ENCODE measurements at places on chromosomes 16 and 17.

- no peak for DNase-seq
These were observed 13.4 kb upstream of the TAC4 start for GRCh38 chr17:49861150-49861884.

GRCh38 chr17:40450175-40450574 is 6.9 kb downstream of the IGFBP4 start:
- DNase-seq = no peak

- DNase-seq = no peak
These were observed 272.8 kb upstream of the XYLT1 start for GRCh38 chr16:17743578-17743977.

DNA sequence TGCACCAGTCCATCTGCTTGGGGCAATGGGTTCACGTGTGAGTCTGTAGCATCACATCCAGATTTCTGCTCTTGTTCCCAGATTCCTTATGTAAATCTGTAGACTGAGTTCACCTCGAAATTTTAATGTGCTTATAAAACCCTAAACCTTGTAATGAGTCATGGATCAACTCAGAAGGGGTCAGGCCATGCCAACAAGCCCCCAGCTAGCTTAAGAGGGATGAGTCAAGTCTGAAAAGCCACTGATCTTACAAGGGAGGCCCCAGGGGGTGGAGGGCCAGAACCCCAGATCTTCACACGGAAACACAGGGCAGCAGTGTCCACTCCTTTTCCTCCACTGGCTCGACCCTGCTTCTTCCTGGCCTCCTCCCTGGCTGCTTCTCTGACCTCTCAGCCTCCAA is 399.1 kb upstream of the CDH5 start:
- no peak for DNase-seq

- no peak for DNase-seq
These were observed 28.1 kb downstream of the BBS2 start for GRCh38 chr16:56491657-56492261.

DNA sequence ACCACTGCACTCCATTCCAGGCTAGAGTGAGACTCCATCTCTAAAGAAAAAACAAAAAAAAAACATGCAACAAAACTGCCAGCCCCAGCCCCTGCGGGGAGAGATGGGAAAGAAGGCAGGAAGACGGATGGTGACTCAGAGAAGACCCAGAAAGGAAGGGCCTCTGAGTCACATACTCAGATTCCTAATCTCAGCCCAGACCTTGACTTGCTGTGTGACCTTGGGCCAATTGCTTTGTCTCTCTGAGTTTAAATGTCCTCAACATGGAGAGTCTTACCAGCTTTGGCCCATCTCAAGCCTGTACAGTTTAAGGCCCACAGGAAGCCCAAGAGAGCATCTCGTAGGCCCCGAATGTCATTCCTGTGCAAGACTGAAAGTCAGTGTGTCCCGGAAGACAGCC is 86.5 kb upstream of the LHX1 start:
- DNase-seq = no peak
